ENCODE measurements at places on chromosomes 7 and 10. TPM values are rescaled to one million over a fixed set of nuclear protein-coding genes. Genes with fewer than 3 reads are reported as not detected.

GNG11 gene
- not detected for total RNA-seq

DNA sequence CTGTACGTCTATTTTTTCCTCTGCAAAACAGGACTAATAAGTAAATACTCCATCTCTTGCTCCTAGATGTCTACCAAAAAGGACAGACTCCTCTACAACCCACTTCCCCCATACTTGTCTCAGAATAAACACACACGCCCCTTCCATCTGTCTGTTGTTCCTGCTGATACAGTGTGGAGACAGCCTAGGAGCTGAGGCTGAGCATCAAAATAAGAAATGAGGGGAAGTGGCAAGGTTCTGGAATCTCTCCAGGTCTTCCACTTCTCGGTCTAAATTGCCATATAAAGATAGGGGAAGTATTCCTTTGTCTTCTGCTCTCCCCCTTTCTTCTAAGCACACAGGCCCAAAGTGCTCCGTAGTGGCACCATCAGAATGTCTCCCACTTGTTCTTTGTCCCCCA is 30.8 kb upstream of the VSIR start:
- no peaks in the 10 kb centered on the region for H3K36me3 ChIP-seq
- no peaks in the 10 kb centered on the region for H3K27me3 ChIP-seq
- H3K4me3 ChIP-seq, result no peak overlapping the region

GRM3 gene
- total RNA-seq, result not detected

- DNase-seq, result no peak
- no peak overlapping the region for H3K27ac ChIP-seq
- H3K27me3 ChIP-seq, result no peaks in the 10 kb centered on the region
Measured at GRCh38 chr7:128827971-128828711, 2.1 kb upstream of the FLNC start.

DNA sequence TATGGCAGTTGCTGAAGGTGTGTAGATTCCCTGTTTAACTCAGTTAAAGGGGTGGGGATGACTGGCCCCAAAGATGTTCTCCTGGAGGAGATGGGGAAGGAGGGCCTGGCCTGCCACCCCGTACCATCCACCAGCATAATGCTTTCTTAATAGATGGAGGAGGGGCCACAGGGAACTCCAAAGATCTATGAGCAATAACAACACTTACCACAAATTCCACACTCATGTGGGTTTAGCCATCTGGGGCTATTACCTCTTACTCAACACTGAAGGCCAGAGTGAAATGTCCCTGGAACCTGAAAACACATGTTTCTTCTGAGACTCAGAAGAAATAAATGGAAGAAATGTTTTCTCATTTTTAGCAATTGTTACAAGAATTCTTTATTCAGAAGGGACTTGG is 259.0 kb downstream of the CXCL12 start:
- H3K27ac ChIP-seq, result no peak overlapping the region
- H3K4me3 ChIP-seq, result no peak overlapping the region
- H3K27me3 ChIP-seq, result no peaks in the 10 kb centered on the region
- no peaks in the 10 kb centered on the region for H3K36me3 ChIP-seq

DNA sequence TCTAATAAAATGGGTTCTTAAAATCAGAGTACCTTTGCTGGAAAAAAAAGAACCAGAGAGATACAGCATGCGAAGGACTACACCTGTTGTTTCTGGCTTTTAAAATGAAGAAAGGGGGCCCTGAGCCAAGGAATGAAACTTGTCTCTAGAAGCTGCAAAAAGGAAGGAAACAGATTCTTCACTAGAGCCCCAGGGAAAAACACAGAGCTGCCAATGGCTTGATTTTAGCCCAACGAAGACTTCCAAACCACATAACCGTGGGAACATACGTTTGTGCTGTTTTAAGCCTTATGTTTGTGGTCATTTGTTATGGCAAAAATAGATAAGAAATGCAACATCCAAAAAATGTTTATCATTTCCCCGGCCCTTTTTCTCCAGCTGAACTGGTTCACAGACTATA is 780.0 kb downstream of the SORCS1 start:
- H3K36me3 ChIP-seq, result no peaks in the 10 kb centered on the region
- no peak overlapping the region for H3K4me3 ChIP-seq
- no peak for DNase-seq

CFAP70 gene
- total RNA-seq, result 14.2 TPM

- peaks cover 36% of the 10 kb centered on the region for H3K4me1 ChIP-seq
- H3K36me3 ChIP-seq, result no peaks in the 10 kb centered on the region
- peak overlapping the region; percentile 96 for H3K4me3 ChIP-seq
Measured at GRCh38 chr10:132332433-132332754, 401 bp downstream of the LRRC27 start.

TLX1 gene
- not detected for total RNA-seq

DNA sequence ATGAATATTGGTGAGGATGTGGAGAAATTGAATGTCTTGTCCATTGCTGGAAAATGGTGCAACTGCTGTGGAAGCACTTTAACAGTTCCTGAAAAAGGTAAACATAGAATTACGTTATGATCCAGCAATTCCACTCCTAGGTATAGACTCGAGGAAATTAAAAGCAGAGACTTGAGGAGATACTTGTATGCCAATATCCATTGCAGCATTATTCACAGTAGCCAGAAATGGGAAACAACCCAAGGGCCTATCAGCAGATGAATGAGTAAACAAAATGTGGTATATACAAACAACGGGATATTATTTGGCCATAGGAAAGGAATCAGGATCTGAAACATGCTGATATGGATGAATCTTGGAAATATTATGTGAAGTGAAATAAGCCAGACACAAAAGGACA is 32.5 kb upstream of the MTURN start:
- no peak overlapping the region for H3K4me3 ChIP-seq
- H3K27ac ChIP-seq, result no peak overlapping the region
- no peak for DNase-seq
- H3K4me1 ChIP-seq, result peaks cover 8% of the 10 kb centered on the region
- no peaks in the 10 kb centered on the region for H3K36me3 ChIP-seq

PIK3AP1 gene
- total RNA-seq, result 131 TPM

GRCh38 chr7:132386201-132386681 is 190.0 kb downstream of the PLXNA4 start:
- DNase-seq, result no peak
- no peak overlapping the region for H3K4me3 ChIP-seq
- no peaks in the 10 kb centered on the region for H3K4me1 ChIP-seq
- no peak overlapping the region for H3K27ac ChIP-seq

PBLD gene
- total RNA-seq, result 7.2 TPM

GRCh38 chr7:70134029-70134770 is 535.9 kb downstream of the AUTS2 start:
- H3K27ac ChIP-seq, result no peak overlapping the region
- DNase-seq, result no peak
- no peaks in the 10 kb centered on the region for H3K27me3 ChIP-seq
- H3K36me3 ChIP-seq, result no peaks in the 10 kb centered on the region

FAM25G gene
- total RNA-seq, result not detected

DNA sequence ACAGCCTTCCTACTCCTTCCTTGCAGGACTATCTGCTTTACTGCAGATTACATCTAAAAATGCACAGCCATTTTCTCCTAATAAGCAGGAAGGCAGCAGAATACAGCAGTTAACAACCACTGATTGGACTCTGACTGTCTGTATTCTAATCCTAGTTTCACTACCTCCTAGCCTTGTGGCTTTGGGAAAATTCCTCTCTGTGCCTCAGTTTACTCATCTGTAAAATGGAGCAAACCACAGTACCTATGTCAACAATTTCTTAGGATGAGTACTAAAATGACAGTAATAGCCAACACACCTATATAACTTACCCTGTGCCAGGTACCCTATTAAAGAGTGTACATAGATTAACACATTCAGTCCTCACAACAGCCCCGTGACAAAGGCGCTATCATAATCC is 89.5 kb downstream of the ELMO1 start:
- H3K36me3 ChIP-seq, result no peaks in the 10 kb centered on the region
- peaks cover 15% of the 10 kb centered on the region for H3K4me1 ChIP-seq
- H3K4me3 ChIP-seq, result no peak overlapping the region
- H3K27ac ChIP-seq, result no peak overlapping the region
- DNase-seq, result no peak
- no peaks in the 10 kb centered on the region for H3K27me3 ChIP-seq

GRCh38 chr7:116897661-116898060 is 35.3 kb downstream of the CAPZA2 start:
- H3K4me1 ChIP-seq, result no peaks in the 10 kb centered on the region
- peaks cover 54% of the 10 kb centered on the region for H3K36me3 ChIP-seq
- no peak for DNase-seq

GRCh38 chr7:119452401-119452800 is 820.6 kb upstream of the KCND2 start:
- H3K36me3 ChIP-seq, result 0 out of 2 replicates have a peak, but pooled peaks cover 3% of the 10 kb centered on the region
- no peaks in the 10 kb centered on the region for H3K27me3 ChIP-seq
- H3K27ac ChIP-seq, result no peak overlapping the region
- H3K4me3 ChIP-seq, result no peak overlapping the region
- H3K4me1 ChIP-seq, result no peaks in the 10 kb centered on the region
- DNase-seq, result no peak

DNA sequence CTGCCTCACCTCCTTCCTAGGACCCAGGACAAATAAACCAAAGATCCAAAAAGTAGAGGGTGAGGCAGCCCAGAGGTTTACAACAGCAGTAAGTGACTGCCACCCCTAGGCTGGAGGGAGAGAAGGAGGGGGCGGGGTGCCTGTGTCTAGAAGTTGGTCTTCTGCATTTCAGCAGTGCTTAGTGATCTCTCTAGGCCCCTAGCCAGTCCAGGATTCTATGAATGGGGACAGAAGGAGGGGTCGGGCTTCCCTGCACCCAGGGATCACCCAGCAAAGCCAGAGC is 62.8 kb upstream of the KDM7A start:
- no peaks in the 10 kb centered on the region for H3K27me3 ChIP-seq
- H3K4me1 ChIP-seq, result no peaks in the 10 kb centered on the region
- H3K36me3 ChIP-seq, result no peaks in the 10 kb centered on the region
- DNase-seq, result no peak
- no peak overlapping the region for H3K27ac ChIP-seq

DNA sequence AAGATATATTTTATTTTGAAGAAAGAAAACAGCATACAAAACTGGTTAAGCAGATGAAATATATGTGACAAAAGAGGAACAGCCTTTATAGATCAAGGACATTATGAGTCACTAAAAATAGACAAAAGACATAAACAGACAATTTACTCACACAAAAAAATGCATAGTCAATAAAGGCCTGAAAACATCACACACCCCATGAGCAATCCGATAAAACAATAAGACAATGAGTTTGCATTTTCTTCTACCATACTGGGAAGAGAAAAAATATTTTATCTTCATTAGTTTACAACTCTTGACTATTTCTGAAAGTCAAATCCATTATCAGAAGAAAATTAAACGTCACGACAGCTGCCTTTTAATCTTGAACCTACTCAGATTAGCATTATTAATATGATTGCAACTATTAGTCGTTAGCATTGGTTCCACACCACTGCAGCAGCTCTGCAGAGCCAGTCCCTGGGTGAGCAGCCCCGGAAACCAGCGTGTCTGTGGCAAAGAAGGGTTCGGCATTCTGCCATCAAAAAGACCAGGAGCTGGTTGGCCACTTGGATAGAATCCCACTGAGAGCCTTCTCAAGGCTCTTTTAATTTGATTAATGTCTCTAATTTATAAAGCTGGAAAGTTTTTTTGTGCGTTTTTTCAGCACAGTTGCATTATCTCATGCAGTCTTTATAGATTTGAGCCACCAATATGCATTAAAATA is 305.4 kb upstream of the SHH start:
- DNase-seq, result no peak
- H3K4me3 ChIP-seq, result no peak overlapping the region

- no peak for DNase-seq
- H3K4me1 ChIP-seq, result no peaks in the 10 kb centered on the region
- no peak overlapping the region for H3K4me3 ChIP-seq
- H3K27ac ChIP-seq, result no peak overlapping the region
- no peaks in the 10 kb centered on the region for H3K36me3 ChIP-seq
- H3K27me3 ChIP-seq, result no peaks in the 10 kb centered on the region
Measured at GRCh38 chr10:66466622-66467021, 459.2 kb upstream of the LRRTM3 start.

DNA sequence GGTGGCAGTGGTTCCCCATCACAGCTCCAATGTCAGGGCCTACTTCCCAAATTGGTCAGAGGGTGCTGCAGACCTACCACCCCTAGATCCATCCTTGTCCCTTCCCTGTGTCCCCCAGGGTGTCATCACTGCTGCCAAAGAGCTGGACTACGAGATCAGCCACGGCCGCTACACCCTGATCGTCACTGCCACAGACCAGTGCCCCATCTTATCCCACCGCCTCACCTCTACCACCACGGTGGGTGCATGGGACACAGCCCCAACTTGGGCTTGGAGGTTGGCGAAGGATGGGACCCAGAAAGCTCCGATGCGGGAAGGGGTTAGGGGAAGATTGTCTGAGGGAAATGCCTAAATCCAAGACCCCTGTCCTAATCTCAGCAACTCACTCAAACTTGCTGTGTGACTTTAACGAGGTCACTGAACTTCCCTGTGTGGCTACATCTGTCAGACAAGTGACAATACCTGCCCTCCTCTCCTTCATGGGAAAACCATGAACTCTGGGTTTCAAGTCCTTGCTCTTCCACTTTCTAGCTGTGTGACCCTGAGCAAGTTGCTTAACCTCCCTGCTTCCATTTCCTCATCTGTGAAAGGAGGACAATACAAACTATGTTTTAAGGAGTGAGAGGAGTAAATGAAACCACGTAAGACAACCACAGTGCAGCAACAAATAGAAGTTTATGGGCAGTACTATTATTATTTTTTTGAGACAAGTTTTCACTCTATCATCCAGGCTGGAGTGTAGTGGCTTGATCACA is 4.9 kb upstream of the VSIR start:
- no peak for DNase-seq
- peaks cover 24% of the 10 kb centered on the region for H3K4me1 ChIP-seq
- H3K36me3 ChIP-seq, result no peaks in the 10 kb centered on the region
- no peak overlapping the region for H3K4me3 ChIP-seq
- no peak overlapping the region for H3K27ac ChIP-seq
- H3K27me3 ChIP-seq, result peaks cover 2% of the 10 kb centered on the region

GRCh38 chr7:47441796-47442604 is 139.9 kb downstream of the TNS3 start:
- no peak for DNase-seq
- no peak overlapping the region for H3K4me3 ChIP-seq
- peaks cover 21% of the 10 kb centered on the region for H3K4me1 ChIP-seq
- H3K27me3 ChIP-seq, result no peaks in the 10 kb centered on the region
- H3K36me3 ChIP-seq, result no peaks in the 10 kb centered on the region
- no peak overlapping the region for H3K27ac ChIP-seq

DNA sequence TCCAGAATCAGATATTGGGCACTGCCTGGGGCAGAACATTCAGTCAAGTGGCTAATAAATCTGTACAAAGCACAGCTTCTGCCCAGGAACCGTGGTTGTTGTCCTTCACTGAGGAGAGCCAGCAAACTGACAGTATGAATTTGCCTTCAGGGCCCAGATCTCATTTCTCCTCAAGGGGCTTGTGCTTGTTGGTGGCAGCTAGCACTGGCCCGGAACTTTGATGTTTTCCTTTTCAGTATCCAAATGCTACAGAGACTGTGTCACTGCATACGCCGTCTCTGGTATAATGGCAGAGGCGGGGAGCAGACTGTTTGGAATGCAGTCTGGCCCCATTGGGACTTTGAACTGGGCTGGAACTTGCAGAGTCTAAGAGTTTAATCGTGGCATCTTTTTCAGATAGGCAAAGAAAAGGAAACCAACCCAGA is 30.4 kb upstream of the ADD3 start:
- no peaks in the 10 kb centered on the region for H3K36me3 ChIP-seq
- no peak overlapping the region for H3K27ac ChIP-seq
- H3K4me1 ChIP-seq, result peaks cover 13% of the 10 kb centered on the region
- no peaks in the 10 kb centered on the region for H3K27me3 ChIP-seq
- no peak overlapping the region for H3K4me3 ChIP-seq

- no peak overlapping the region for H3K27ac ChIP-seq
- H3K4me3 ChIP-seq, result no peak overlapping the region
- H3K36me3 ChIP-seq, result no peaks in the 10 kb centered on the region
- no peaks in the 10 kb centered on the region for H3K4me1 ChIP-seq
- H3K27me3 ChIP-seq, result no peaks in the 10 kb centered on the region
- DNase-seq, result no peak
Measured at GRCh38 chr7:157312941-157313340, 23.9 kb upstream of the DNAJB6 start.
